NCI-H1694 treated with DMSO at 0.1 percent for 48 hours (cell line): ENCODE measurements at places on chromosomes 7 and 10.

GRCh38 chr7:38189231-38189938, 11.3 kb downstream of the STARD3NL start:
- DNase-seq, result no peak

DNA sequence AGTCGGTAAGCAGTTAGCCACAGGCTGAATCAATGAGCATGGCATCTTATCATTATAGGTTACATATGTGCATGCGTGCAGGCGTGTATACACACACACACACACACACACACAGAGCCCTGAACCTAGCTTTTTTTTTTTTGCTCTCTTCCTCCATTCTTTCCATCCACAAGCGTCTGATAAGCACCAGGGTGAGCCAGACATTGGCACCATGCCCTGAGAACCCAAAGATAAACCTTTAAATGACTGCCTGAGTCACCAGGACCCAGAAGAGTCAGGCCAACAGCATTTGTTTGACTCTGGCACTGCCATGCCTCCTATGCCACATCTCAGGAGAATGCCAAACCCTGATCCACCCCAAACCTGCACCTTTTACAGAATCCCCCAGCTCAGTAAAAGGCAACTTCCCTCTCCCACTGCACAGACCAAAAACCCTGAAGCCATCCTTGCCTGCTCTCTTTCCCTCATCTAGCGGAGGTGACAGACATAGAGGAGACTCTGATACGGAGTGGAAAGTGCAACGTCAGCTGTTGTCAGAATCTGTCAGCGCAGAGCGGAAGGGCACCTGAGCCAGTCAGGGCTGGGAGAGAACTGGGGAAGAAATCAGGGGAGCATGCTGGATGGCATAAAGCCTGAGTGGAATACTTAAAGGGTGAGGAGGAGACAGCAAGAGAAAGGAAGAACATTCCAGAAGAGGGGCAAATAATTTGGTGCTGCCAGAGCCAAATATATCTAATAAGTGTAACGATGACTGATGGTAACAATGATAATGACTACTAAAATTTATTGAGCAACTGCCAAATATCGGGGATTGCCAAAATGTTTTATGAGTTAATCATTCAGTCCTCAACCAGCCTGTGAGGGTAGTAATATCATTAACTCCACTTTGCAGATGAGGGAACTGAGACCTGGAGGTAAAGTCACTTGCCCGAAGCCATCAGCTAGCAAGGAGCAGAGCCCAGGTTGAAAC, 3.2 kb downstream of the PARP12 start:
- no peak for DNase-seq

- DNase-seq, result no peak
Measured at GRCh38 chr7:78703391-78703790, 750.1 kb downstream of the MAGI2 start.

DNA sequence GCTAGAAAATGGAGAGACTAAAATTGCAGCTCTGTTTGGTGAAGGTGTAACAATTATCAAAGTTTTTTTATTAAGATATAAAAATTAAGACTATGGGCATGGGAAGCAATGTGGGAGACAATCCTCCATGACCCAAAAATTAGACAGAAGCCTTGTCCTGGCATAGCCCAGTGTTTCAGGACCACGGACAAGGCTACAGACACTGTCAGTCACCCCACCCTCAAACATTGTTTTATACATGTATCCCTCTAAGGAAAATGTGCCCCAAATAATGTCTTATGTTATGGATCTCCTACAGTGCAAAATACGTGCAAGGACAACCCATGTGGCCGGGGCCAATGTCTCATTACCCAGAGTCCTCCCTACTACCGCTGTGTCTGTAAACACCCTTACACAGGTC, 24.0 kb downstream of the HABP2 start:
- no peak for DNase-seq

DNA sequence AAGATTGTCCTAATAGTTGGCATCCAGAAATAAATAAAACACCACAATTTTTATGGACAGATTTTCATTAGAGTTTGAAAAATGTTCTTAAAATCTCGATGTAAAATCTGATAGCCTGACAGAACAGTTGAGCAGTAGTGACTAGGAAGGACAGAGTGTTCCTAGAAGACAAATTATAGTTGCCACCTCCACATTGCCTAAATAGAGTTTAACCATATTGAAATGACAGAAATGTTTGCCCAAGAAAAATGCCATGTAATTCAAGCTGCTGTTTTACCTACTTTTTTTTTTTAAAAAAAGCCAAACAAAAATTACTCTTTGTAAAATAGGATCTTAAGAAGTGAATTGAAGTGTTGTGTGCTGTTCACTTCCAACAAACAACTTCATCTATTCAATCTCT, 8.9 kb upstream of the HERC4 start:
- no peak for DNase-seq

- DNase-seq, result no peak
Measured at GRCh38 chr7:50448823-50449222, 1.3 kb downstream of the FIGNL1 start.

GRCh38 chr10:86848747-86849146, 92.3 kb downstream of the BMPR1A start:
- DNase-seq, result no peak

GRCh38 chr10:109889867-109890266, 33.4 kb downstream of the XPNPEP1 start:
- DNase-seq, result no peak

- DNase-seq, result no peak
Measured at GRCh38 chr10:104103956-104104355, 18.0 kb upstream of the SFR1 start.

DNA sequence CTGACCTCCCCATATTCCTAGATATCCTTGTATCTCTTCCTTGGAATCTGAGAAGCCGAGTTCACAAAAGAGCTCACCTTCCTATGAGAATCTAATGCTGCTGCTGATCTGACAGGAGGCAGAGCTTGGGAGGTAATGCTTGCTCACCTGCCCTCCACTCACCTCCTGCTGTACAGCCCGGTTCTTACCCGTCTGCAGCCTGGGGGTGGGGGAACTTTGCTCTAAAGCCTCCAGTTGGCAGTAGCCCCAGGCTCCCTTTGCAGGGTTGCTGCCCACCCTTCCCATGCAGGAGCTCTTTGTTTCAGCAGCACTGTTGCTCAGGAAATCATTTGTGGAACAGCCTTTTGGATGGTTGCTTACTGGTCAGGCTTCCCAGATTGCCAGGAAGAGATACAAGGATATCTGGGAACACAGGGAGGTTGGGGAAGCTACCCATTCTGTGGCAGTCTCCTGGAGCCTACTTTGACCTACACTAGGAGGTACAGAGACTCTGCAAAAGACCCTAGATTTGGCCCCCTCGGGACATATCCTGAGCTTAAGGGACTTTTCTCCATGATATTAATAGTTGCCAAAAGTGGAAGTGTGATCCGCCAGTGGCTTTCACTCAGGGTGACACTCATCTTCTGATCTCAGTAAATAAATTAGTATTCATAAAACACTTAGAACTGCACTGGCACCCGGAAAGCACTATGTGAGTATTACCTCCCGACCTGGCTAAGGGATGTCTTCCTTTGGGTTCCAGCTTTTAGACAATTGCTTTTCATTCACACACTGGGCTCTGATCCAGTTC, 363.7 kb upstream of the PODXL start:
- no peak for DNase-seq

DNA sequence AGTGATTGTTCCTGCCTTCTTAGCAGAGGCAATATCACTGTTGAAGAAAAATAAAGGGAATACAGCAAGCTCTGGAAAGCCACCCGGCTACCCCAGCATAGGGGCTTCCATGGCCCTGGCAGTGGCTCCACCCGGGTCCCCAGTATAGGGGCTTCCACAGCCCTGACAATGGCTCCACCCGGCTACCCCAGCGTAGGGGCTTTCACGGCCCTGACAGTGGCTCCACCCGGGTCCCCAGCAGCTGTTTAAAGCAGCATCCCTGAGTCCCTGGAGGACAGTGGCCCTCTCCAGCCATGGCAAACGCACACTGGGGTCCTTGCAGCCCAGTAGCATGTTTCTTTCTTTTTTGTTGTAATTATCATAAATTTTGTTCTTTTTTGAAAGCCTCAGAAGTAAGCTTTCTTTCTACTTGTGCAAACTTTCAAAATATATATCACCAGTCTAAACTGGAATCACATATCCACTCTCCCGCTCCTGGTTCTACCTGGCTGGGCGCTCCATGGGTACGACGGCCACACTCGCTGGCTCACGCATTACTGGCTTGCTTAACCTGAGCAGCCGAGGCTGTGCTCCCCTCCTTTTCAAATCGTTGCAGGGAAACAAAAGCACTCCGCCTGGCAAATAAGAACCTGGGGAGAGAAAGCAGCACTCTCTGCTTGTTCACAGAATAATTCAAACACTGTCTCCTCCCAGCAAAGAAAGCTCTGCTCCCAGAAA, 62.1 kb downstream of the TCERG1L start:
- DNase-seq, result no peak

DNA sequence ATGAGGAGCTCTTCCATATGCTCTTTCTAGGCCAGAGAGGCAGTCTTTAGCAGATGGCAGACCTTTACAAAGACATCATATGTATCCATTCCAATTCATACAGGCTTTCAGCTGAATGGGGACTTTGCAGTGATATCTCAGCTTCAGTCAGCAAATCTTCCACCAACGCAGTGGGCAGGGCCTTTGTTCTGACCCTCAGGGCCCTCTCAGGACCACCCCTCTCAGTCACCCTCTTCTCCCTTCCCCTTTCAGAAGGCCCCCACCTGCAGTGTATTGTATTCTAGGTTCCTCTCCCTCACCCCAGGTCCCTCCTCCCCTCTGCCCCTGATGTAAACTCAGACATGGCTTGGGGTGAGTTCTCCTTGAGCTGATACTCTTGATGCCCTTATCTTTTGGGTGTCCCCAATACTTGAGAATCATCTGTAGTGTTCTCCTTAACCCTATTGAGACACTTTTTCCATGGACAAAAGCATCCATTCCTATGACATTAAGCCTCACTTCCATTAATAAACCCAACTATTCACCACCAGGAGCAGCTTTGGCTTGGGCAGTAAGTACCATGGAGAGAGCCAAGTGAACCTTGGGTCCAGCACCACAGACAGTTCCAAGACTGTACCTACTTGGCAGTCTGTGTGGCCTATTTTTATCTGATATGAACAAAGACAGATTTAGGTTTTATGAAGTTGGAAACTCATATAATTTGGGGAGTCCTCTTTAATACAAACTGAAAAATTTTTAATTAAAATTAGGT, 62.7 kb downstream of the ADCYAP1R1 start:
- peak; percentile 70 for DNase-seq

DNA sequence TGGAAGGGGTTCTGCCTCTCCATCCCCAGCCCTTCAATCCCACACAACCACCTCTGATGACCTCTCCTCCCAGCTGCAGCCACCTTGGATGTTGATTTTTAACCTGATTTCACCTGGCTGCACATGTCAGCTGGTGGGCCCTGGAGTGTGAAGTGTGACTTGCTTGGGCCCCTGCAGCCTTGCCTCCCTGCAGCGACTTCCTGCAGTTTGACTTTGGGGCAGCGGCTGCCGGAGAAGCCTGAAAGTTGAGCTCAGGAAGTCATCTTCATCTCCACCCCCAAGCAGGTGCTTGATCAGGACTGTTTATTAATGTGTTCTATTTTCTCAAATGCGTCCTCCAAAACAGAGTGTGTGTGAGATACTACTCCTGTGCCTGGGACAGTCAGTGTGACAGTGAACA, 675.2 kb upstream of the GALNT17 start:
- no peak for DNase-seq

GRCh38 chr10:43377424-43377883, 6.0 kb downstream of the FXYD4 start:
- DNase-seq, result no peak

- no peak for DNase-seq
Measured at GRCh38 chr10:126022841-126023240, 126.5 kb downstream of the FANK1 start.

DNA sequence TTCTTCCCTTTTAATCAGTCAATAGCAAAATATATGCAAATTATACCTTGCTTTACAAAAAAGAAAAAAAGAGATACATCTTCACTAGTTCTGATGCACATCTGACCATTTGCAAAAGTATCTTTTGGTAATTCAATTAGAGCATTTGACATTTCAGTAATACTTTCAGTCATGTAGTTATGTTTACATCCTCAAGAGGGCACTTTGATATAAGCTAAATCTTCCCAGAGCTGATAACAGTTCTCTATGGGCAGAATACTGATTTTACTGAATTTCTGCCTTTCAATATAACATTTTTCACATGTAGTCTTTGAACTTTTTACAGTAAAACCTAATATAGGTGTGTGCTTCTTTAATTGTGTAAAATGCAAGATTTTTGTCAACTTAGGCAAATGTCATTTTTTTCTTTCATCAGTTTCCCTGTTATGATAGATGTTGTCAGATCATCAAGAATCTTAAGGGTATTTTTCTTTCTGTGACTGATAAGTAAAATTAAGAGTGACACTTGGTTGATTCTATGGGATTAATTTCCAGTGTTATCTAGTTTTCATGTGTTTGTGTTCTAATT, 703.5 kb upstream of the SEMA3D start:
- DNase-seq, result peak; percentile 40

GRCh38 chr10:96043033-96043892, at the start of gene CCNJ:
Gene CCNJ (plus strand): TSS chr10:96043583. CDS start chr10:96044394, 811 bp downstream.
- peak; percentile 32 for DNase-seq

DNA sequence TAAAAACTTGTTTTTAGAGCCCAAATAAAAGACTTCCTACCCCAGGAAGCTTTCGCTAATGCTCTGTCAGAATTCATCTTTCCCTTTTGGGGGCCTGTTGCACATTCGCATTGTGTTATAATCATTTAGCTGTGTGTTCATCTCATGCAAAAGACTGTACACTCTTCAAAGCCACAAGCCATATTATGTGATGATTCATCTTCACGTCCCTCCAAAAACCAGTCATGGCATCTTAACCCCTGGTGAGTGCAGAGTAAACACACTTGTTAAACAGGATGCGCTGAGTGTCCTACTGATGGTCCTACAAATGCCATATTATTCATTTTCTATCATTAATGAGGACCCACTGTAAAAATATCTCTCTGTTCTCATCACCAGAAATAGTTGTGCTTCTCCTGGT, 235.4 kb downstream of the KIAA1217 start:
- DNase-seq, result no peak

DNA sequence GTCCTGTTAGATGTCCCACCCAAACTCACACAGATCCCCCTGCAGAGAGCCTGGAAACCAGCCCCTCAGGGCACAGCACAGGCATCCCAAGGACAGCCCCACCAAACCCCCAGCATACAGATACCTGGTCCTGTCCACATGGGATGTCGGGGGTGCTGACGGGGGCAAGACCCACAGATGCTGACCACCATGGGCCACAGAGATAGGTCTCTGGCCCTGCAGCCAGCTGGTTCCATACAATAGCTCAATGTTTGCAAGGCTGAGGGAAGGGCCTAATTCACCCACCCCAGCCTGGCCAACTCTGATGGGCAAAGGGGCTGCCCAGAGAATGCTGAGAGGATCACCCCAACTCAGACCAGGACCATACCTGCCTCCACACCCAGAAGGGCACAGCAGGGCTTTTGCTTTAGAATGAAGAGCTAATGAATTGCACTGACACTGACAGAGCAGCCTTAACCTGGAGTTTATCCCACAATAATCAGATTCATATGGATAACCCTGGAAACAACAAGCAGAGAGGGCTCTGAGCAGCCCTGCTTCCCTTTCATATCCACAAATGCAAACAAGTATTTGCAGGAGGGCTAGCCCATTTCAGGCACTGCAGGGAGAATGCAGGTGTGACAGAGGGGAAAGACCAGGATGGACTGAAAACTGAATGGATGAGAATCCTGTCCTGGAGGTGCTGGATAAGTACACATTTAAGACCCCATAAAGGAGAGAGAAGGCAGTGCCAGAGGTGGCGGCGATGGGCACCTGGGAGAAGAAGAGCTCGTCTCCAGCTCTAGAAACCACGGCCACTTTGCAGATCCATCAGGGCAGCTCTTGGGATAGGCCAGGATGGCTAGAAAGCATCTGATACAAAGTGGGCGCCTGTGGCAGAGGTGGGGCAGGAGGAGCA, 126.7 kb downstream of the TNS3 start:
- DNase-seq, result no peak

- no peak for DNase-seq
Measured at GRCh38 chr10:17443707-17444387, 10.5 kb downstream of the ST8SIA6 start.
